NCI-H460 (cell line): ENCODE measurements at places on chromosomes 1 and 21.

DNA sequence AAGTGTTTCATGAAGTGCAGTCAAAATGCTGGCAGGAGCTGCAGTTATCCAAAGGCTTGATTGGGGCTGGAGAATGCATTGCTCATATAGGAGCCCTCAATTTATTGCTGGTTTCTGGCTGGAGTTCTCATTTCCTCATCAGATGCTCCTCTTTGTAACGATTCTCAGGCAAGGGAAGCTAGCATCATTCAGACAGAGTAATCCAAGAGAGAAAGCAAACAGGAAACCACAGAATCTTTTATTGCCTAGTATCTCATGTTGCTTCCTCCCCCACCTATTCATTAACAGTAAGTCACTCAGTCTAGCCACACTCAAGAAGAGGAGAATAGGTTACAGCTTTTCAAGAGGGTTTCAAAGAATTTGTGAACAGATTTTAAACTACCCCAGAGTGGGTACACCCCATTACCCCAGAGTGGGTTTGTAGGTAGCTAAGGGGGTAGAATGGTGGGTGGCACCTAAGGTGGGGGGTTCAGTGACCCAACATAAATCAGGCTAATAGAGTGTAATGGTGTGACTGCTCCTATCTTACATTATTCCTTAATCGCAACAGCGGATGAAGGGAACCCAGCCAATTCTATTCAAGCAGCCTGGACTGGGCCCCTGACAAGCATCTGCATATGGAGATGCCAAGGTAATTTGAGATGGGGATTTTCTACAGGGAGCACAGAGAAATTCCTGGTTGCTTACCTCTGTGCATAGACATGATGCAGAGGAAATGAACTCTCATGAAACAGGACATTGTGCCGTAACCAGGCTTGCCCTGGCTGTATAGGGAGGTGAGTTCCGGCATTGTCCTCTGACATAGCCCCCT, 67.1 kb downstream of the KCNJ15 start:
- DNase-seq: no peak

GRCh38 chr1:62784509-62785365, 805 bp downstream of the ATG4C start:
- no peak for DNase-seq

DNA sequence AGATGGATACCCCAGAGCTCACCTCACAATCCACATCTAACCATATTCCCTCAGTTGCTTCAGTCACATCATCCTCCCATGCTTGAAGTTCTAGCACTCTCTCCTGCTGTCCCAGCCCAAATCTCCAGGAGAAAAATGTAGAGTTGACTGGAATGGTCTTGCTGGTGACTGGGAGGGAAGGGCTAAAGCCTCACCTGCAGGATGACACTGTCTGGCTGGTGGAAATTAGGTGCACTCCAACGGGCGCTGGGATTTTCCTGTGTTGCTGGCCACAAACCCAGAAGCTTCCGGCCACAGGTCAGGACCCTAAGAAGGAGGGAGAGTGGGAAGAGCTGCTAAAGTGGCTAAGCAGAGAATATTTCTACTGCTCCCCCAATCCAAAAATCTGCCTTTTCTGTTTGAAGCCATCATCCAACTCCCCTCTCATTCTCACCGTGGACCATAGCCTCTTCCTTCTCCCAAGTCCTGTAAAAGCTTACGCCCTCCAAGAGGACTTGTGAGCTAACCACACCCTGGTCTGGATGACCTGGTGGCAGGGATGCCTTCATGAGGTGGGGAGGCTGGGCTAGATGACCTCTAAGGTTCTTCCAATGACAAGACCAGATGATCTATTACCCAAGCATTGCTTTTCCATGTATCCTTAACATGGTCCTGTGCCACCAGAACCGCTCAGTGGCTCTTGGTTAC, 37.5 kb upstream of the PPP1R15B start:
- no peak for DNase-seq

- DNase-seq: no peak
Observed at GRCh38 chr1:16921391-16922185, at the start of gene CROCC. CROCC (plus strand) TSS chr1:16921931; CDS start chr1:16922019, 88 bp downstream.

DNA sequence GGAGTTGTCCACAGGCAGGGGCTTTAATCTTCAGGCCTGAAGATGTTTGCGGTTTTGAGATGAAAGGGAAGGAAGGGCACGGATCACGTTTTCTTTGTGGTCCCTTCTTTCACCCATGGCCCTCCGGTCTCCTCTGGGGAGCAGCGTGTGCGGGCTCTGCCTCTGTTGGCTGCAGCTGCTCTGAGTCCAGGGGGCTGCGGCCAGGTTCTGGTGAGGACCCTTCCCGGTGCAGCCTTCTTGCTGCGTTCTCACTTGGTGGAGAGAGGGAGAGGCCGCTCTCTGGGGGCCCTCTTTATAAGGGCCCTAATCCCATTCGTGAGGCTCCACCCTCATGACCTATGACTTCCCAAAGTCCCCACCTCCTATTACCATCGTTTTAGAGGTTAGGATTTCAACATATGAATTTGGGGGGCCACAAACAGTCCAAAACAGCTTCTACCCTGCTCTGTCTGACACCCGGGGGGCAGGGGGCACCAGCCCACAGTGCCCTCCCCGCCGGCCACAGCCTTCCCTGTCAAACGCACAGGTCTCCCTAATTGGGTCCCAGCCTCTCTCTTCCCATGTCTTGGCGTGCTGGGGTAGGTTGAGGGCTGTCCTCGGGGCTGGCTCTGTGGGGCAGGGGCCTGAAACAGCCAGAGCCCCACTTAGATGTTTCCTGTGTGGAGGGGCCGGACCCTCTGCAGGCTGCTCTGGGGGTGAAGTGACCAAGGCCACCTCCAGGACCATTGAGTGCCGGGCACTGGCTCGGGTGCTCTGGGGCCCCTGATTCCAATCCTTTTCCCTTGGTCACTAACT, 100.1 kb upstream of the C1orf174 start:
- no peak for DNase-seq

- DNase-seq: no peak
Observed at GRCh38 chr1:189623336-189623735, 854.3 kb downstream of the BRINP3 start.

DNA sequence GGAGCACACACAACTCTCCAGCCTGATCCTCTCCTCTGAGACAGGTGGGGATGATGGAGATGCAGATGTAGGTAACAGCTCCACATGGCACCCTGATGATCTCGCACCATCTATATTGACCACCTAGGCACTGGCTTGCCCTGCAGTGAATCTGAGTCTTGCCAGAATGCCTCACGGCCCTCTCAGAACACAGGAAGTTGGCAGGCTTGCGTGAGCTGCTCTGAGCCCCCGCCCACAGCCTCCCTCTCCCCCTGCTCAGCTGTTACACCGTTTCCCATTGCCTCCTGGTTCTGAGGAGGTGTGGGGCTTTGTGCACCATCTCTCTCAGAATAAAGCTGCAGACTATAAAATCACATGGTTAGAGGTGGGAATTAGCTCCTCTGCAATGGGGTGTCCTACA, 48.0 kb downstream of the URB2 start:
- DNase-seq: no peak

GRCh38 chr1:94807742-94808491, 12.2 kb upstream of the SLC44A3 start:
- DNase-seq: no peak

DNA sequence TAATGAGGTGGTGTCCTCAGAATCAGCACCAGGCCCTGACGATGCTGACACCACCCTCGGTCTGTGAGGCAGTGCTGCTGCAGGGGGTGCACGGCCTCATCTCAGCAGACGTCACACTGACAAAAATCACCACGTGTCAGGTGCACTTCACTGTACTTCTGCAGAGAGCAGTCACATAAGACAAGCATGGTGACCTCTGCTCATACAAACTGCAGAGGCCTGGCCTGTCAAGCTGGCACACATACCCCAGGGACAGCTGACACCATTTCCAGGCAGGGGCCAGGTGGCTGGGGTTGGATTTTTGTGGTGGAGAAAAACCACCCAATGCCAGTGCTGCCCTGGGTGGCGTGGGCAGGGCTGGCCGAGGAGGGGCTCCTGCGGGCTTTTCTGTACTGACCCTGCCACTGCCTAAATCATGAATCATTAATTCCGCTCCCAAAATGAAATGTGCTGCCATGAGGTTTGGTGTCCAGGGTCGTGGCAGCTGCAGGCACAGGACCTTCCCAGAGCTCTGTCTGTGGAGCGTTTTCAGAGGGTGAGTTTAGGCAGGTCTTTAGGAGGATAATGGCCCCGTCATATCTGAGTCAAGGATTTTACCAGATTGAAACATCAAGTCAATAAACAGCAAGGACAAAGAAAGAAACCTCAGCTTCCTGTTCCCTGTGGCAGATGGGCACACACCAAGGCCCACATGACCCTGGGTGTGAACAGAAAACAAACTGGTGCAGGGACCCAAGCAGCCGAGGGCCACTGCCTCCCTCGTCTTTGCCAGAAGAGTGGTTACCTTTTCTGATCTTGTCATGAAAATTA, 33.4 kb upstream of the GPR153 start:
- DNase-seq: no peak

DNA sequence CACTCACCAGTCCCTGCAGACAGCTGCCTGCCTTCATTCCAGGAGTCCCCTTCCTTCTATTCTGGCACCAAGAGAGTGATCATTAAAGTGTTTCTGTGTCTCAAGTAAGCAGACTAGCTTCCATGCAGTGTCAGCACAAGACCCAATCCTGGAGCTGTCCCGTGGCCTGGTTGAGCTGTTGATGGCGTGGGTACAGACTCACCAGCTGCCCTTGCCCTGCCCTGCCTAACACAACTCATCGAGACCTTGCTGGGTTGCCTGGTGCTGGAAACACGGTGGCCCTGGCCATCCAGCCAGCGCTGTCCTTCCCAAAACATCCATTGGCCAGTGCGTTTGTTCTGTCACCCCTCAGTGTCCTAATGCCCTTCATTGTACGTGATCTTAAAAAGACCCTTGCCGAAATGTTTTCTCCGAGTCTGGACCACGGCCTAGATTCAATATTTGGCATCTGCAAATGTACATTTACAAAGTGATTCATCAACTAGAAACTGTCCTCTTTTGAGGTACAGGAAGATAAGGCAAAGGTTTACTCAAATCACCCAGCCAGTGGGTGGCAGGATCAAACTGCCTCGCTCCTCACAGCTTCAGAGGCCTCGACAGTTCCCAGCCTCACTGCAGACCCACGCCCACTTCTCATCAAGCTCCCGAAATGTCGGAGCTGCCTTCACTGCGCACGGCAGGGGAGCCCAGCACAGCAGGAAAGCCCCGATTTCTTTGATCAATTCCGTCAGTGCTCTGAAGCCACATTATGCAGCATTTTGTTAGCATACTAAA, 494.2 kb downstream of the KIF26B start:
- no peak for DNase-seq

DNA sequence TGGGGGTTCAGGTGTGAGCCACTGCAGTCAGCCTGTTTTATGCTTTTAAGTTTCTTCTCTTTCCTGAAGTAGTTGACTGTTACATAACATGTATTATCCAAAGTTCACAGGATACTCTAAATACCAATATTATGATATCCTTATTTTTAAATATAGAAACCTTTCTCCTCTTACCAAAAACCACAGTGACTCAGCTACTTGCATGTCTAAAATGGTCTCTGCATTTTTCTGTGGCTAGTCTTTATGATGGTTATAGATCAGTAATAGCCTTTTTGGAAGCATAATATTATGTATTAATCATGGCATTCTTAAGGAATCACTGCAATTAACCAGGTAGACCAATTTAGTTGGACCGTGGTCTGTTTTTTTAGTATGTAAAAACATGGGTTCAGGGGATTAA, 210.8 kb upstream of the CACYBP start:
- DNase-seq: no peak
